ENCODE measurements at places on chromosomes 2 and 18.

DNA sequence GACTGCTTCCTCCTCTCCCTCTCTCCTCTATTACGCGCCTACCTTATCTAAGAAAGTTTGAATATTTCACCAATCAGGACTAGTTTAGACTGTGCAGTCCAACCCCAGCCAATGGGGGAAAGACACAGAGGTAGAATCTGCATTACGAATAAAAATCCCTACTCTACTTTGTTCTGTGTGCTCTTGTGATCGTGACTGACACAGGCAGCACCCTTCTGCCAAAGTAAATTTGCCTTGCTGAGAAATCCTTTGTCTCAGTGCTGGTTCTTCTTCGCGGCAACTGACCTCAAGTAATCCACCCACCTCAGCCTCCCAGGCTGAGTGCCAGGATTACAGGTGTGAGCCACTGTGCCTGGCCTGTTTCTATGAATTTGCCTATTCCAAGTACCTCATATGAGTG is 8.6 kb upstream of the CDCA7 start:
- no peak for DNase-seq

DNA sequence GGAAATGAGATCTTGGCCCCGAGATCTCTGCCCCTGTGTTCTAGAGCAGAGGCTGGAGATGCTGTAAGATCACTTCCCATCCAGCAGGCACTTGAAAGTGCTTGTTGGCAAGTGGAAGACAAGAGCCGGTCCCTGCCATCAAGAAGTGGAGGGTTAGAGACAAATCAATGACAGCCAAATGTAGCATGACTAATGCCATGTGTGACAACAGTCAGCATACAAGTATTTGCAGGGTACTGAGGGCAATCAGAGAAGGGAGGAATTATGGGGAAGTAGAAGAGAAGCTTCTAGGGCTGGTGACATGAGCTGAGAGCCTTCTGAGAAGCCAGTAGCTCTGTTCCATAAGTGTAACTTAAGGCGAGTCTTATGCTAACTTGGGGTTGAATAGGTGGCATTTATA is 58.6 kb downstream of the TMEM17 start:
- no peak for DNase-seq

DNA sequence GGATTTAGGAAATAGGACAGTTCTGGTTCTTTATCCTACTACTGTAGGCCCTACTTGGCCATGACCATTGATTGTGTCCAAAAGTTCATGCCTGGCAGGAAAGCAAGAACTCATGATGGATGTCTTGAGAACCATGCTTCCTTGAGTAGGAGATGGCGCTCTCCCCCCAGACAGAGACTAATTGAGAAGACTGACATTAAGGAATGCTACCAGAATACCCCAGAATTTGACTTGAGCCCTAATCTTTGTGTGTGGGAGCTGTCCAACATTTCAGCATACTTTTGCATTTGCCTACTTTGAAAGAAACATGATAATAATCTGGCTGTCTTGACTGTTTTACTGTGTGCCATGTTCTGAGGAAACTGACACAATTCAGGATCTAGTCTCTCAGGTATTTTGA is 23.3 kb downstream of the MAPRE3 start:
- DNase-seq = no peak

DNA sequence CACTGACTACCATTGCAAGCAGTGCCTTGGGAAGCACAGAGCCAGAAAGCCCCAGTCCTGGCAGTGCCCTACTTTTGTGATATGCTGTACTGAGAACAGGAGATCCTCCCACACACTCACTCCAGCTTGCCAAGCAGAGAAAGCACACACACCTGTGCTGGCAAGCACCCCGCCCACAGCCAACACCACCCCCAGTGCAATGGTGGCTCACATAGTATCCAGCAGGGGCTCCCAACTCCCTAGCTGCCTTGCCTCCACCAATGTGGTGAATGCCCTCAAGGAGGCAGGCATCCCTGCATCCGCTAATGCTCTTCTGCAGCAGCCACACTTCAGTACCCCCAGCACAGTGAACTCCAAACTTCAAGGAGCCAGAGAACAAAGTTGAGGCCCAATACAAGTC is 1655.8 kb downstream of the SUCLG1 start:
- DNase-seq = no peak

GRCh38 chr2:217664761-217665160 is 338.0 kb downstream of the TNS1 start:
- no peak for DNase-seq

- DNase-seq = no peak
Measured at GRCh38 chr2:133377021-133377481, 191.2 kb downstream of the NCKAP5 start.

GRCh38 chr2:27001950-27002349 is 30.8 kb upstream of the TMEM214 start:
- no peak for DNase-seq

DNA sequence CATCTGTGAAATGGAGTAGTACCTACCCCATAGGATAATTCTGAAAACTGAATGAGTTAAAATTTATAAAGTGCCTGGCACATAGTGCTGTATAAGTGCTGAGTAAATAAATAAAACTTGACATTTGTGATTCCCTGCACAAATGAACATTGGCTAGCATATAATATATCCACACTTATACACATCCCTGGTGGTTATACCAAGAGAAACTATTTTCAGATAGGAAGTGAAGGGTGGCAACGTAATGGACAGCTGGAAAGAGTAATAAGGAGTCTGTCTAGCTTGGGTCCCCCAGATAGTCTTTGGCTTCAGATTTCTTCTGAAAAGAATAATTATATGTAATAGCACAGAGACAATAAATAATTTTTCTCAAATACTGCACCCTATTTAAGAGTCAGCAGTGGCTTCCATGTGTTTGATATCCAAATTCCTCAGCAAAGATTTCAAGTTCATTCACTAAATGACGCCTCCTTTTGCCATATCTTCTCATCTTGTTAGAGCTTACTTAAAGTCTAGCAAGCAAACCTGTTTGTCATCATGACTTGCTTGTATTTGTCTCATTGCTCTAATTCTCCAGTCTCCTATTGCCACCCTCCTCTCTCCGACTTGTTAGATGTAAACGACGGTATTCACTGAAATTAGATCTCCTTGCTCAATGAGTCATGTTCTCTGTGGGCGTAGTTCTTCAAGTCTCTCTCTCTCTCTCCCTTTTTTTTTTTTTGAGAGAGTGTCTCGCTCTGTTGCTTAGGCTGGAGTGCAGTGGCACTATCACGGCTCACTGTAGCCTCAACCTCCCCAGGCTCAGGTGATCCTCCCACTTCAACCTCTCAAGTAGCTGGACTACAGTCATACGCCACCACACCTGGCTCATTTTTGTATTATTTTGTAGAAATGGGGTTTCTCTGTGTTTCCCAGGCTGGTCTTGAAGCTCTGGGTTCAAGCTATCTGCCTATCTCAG is 8.7 kb upstream of the ADGRF3 start:
- DNase-seq = peak; percentile 29
